Mesothelial cell of epicardium (in vitro differentiated cells): ENCODE measurements at places on chromosomes 5 and 9.

DNA sequence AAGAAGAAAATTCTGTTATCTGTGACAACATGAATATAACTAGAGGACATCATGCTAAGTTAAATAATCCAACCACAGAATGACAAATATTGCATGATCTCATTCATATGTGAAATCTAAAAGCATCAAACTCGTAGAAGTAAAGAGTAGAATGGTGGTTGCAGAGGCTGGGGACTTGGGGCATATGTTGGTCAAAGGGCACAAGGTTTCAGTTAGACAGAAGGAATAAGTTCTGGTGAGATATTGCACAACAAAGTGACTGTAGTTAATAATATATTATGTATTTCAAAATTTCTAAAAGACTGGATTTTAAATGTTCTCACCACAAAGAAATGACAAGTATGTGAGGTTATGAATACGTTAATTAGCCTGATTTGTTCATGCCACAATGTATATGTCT, 24.8 kb downstream of the GRIA1 start:
- DNase-seq, result no peak

DNA sequence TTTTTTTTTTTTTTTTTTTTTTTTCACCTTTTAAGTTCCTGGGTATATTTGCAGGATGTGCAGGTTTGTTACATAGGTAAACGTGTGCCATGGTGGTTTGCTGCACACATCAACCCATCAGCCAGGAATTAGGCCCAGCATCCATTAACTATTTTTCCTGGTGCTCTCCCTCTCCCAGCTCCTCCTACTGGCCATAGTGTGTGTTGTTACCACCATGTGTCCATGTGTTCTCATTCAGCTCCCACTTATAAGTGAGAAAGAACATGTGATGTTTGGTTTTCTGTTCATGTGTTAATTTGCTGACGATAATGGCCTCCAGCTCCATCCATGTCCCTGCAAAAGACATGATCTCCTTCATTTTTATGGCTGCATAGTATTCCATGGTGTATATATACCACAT, 350.5 kb downstream of the MAN2A1 start:
- DNase-seq, result no peak

- DNase-seq, result no peak
These were observed 11.7 kb upstream of the FGF1 start for GRCh38 chr5:142697356-142698255.

DNA sequence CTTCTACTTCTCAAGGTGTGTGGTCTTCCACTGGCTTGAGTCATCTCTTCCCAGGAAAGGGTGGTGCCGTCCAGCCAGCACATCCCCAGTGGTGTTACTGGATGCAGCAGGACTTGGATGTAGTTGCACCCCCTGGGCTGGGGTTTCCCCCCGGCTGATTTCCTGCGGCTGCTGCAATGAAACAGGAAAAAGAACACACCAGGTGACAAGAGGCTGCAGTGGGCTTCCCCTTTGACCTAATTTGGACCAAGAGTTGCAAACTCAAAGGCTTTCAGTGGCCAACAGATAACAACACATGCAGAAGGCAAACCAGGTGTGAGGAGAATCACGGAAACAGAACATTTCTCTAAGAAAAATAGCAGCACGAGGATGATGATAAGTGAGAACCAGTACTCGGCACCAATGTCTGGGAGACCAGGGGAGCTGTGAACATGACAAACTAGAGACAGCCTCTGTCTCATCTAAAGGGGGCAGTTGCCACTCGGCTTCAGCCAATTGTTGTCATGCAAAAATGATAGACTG, 83.7 kb downstream of the PDE6A start:
- no peak for DNase-seq

DNA sequence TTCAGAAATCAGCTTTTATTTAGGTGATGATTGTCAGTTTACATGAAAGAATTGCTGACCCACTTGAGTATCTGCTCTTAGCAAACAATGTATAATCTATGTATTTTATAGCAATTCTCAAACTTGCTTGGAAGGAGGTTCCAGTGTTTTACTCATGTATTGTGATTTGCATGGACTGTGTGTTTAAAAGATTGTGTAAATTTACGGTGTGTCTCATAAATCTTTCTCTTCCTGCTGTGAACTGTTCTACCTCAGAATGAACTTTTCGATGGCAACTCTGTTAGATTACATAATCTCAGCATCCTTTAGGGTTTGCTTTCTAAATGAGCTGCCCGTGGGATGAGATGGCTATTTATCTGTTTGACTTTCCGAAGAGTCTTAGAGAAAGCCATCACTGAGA, 122.5 kb downstream of the MEF2C start:
- no peak for DNase-seq

DNA sequence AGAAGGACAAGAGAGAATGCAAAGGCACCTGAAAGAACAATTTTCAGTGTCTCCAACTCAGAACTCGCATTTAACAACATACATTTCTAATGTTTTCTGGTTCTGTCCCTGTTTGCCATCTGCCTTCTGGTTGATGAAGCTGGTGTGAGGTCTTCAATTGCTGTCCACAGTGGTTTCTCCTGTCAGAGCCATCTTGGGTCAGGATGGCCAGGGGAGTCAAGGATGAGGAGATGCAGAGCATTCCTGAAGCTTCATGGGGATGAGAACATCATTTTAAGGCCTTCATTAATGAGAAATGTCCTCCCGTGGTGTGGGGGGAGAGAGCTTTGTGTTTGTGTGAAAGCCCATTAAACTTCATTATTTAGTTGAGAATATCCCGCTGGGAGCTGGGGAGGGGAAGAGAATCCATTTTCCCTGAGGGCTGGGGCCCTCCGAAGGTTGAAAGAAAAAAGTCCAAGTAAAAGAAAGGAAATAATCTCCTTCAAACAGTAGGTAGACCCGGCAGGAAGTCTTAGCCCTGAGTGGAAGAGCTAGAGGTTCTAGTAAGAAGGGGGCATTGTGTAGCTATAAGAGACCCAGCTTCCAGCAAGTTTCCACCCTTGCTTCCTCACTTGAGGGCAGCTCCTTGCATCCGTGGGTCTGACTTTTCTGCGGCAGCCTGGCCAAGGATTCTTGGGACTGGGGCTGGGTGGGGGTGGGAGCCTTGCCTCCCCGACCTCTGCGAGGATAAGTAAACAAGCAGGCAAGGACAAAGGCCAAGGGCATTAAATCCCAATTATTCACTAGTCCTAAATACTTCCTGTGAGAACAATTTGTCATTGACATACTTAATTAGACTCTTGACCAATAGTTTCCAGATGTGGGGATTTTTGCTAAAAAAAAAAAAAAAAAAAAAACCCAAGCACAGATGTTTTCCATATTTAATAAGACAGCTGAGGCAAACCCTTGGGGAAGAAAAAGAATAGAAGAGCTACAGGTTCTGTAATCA, 119.2 kb downstream of the MSX2 start:
- no peak for DNase-seq

- DNase-seq, result no peak
These were observed 275.1 kb upstream of the PTGER4 start for GRCh38 chr5:40404613-40405012.

DNA sequence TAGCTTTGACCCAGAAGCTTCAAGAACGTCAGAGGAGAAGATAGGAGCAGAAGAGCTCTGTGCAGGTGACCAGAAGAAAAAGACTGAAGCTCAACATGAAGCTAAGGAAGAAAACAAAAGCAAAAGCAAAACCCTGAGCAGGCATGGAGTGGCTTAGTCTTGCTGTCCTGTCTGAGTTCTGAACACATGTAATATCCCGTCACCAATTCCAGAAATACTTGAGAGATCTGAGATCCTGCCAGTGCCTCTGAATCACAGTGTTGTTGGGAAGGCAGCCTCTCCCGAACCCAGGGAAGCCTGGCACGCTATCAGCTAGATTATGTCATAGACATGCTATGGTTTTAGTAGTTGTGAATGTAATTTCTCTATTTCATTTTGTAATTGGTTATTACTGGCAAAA, 235.7 kb downstream of the ICE1 start:
- DNase-seq, result no peak

DNA sequence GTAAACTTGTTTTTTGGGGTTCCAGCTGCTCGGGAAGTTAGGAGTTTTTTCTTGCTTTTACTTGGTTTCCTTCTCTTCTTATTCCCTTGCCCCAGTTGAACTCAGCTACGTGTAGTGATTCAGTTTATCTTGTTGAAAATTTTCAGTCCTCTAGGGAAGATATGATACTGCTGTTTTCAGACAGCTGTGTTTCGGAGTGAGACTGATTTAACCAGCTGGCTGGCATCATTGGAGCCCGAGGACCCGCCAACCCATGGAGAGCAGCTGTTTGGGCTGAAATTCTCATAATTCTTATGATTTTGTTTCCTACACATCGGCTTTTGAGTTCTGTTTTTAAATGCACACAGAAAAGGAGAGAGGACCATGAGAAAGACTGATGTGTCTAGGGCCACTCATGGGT, 271.5 kb downstream of the NR3C1 start:
- no peak for DNase-seq

DNA sequence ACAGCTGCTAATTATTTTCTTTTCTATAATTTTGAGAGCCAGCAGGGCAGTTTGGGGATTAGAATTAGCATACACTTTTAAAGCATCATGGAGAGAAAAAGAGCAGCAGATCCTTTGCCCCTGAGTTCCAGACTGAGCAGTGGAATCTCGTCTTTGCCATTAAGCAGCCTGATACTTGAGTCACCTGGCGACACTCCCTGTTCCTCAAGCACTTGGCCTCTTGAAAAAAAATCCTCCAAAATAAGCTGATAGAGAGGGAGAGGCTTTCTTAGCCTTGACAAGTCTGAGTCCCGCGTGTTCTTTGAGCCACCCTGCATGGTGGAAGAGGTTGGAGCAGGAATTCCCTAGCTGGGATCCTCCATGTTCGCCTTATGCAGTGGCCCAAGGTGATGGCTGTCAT, 398.3 kb downstream of the IRX2 start:
- no peak for DNase-seq

DNA sequence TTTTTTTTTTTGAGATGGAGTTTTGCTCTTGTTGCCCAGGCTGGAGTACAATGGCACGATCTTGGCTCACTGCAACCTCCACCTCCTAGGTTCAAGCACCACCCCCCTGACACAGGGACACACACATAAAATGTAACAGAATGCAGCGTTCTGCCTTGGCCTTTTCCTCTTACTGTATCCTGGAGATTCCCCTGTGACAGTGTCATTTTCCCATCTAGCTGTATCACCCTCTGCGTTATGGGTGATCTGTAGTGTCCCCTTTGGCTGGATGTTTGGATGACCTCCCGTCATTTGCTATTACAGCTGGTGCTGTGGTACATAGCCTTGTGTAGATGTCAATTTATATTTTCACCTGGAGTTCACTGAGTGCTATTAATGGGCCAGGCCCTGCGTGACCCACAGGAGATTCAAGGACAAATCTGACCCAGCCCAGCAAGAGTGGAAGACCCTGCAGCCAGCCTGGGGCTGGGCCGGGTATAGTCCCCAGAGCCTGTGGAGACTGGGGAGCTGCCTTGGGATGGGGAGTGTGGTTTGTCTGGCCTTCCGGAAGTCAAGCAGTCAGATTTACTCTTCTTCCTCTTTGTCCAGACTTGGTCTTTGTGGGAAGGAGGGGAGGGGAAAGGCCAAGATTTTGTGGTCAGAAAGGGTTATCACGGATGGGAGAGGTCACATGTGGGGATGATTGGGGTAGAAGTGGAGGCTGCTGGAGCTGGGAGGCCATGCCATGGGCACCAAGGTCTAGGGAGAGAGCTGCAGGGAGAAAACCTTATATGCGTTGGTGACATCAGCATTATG, 43.6 kb downstream of the ERGIC1 start:
- no peak for DNase-seq
